ENCODE measurements at places on chromosomes 3 and 15. TPM values are rescaled to one million over a fixed set of nuclear protein-coding genes. Genes with fewer than 3 reads are reported as not detected.

Gene ISL2
- not detected for total RNA-seq

Gene ARMC8
- total RNA-seq = 46.0 TPM

Gene EPHB3
- not detected for total RNA-seq

Gene TMEM89
- total RNA-seq = not detected

DNA sequence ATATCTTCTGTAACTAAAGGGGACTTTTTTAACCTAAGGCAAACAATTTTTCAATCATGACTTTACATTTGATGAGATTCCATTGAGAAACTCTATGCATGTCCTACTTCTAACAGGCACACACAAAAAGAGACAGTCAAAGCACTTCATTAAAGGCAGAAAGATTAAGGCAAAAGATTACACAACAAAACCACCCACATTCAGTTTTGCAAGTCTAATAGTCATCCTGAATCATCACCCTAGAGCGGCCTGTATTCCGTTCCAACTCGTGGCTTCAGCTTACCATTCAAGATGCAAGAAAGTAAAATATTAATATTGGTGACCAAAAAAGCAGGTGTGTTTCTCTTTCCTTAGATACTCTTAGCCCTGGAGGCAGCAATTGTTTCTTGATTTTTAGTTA lies 205.9 kb downstream of the P3H2 start:
- DNase-seq = peak; percentile 42
- peaks cover 3% of the 10 kb centered on the region for H3K4me1 ChIP-seq
- H3K27me3 ChIP-seq = no peaks in the 10 kb centered on the region
- no peak overlapping the region for H3K4me3 ChIP-seq
- no peak overlapping the region for H3K27ac ChIP-seq

- H3K36me3 ChIP-seq = no peaks in the 10 kb centered on the region
- H3K4me3 ChIP-seq = no peak overlapping the region
- H3K27ac ChIP-seq = no peak overlapping the region
- no peaks in the 10 kb centered on the region for H3K4me1 ChIP-seq
- peaks cover 3% of the 10 kb centered on the region for H3K27me3 ChIP-seq
- no peak for DNase-seq
Measured at GRCh38 chr3:17753632-17753992, 11.2 kb upstream of the TBC1D5 start.

DNA sequence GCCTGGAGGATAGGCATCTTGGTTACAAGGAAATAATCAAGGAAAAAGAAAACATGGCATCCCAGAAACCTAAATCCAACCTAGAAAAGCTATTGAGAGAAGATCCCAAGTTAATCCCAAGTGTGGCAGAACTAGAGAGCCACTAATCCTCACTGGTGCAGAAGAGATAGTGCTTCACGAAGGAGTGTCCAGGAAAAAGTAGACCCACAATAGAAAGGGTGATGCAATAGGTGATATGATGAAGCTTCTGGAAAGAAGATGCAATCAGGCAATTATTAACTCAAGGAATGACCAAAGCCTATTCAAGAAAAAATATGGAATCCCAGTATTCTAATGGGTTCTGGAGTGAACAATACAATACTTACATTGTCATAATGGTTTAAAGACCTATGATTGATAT lies 95.2 kb downstream of the AQP9 start:
- H3K4me3 ChIP-seq = no peak overlapping the region
- peaks cover 2% of the 10 kb centered on the region for H3K4me1 ChIP-seq
- H3K36me3 ChIP-seq = no peaks in the 10 kb centered on the region
- DNase-seq = no peak
- no peak overlapping the region for H3K27ac ChIP-seq

DNA sequence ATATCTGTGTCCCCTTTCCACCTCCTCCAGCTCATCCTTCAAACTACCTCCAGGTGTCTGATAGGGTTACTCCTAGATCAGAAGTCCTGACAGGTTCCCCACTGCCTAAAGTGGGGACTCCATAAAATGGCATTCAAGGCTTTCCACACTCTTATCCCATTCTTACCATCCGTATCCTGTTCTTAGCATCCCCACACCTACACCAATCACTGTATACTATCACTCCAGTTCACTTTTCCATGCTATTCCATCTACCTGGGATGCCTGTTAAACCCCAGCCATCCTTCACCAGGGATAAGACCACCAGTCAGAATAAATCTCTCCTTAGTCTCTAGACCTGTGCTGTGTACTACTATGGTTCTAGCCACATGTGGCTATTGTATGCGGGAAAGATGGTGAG lies 19.1 kb downstream of the SSR3 start:
- no peak overlapping the region for H3K4me3 ChIP-seq
- H3K4me1 ChIP-seq = peaks cover 7% of the 10 kb centered on the region
- peak overlapping the region; percentile 55 for H3K27ac ChIP-seq
- peaks cover 14% of the 10 kb centered on the region for H3K36me3 ChIP-seq
- DNase-seq = no peak

GRCh38 chr15:75732809-75733451 lies 20.3 kb upstream of the CSPG4 start:
- peaks cover under 1% of the 10 kb centered on the region for H3K4me1 ChIP-seq
- H3K36me3 ChIP-seq = no peaks in the 10 kb centered on the region
- DNase-seq = peak; percentile 62
- no peaks in the 10 kb centered on the region for H3K27me3 ChIP-seq
- no peak overlapping the region for H3K27ac ChIP-seq
- no peak overlapping the region for H3K4me3 ChIP-seq

- H3K4me1 ChIP-seq = no peaks in the 10 kb centered on the region
- H3K27me3 ChIP-seq = no peaks in the 10 kb centered on the region
- H3K4me3 ChIP-seq = no peak overlapping the region
- DNase-seq = peak; percentile 17
- no peaks in the 10 kb centered on the region for H3K36me3 ChIP-seq
Measured at GRCh38 chr3:57026944-57027343, 33.5 kb upstream of the SPATA12 start.

- no peak overlapping the region for H3K4me3 ChIP-seq
- H3K4me1 ChIP-seq = no peaks in the 10 kb centered on the region
- H3K27me3 ChIP-seq = no peaks in the 10 kb centered on the region
- no peak overlapping the region for H3K27ac ChIP-seq
- DNase-seq = no peak
Measured at GRCh38 chr3:114590309-114591047, 296.6 kb downstream of the TIGIT start.

DNA sequence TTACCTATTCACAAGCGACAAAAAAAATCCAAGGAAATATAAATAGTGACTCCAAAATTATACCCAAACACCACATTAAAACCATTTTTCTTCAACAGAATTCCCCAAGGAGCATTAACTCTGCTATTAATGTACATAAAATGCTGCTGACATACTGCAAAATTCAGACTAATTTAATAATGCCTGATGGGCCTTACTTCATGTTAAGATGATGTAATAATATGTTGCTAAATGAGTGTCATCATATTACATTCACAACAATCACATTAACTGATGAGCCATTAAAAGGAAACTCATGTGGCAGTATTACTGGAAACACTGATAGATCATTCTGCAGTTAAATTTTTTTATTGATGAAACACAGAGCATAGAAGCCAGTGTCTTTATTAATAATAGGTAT lies 204.9 kb upstream of the CGNL1 start:
- no peaks in the 10 kb centered on the region for H3K27me3 ChIP-seq
- no peak overlapping the region for H3K4me3 ChIP-seq
- H3K4me1 ChIP-seq = peaks cover 5% of the 10 kb centered on the region

- DNase-seq = no peak
- H3K27me3 ChIP-seq = no peaks in the 10 kb centered on the region
- no peak overlapping the region for H3K4me3 ChIP-seq
Measured at GRCh38 chr3:17115186-17115585, 230.4 kb downstream of the PLCL2 start.

Measured in endothelial cell of umbilical vein (primary cell).